ENCODE measurements at places on chromosomes 1 and 21.

- DNase-seq: peak; percentile 43
These were observed 90.7 kb upstream of the VAMP3 start for GRCh38 chr1:7680207-7680954.

GRCh38 chr21:44967082-44968047, 27.5 kb downstream of the SLX9 start:
- no peak for DNase-seq

GRCh38 chr1:198893763-198894444, 255.1 kb downstream of the PTPRC start:
- DNase-seq: no peak

DNA sequence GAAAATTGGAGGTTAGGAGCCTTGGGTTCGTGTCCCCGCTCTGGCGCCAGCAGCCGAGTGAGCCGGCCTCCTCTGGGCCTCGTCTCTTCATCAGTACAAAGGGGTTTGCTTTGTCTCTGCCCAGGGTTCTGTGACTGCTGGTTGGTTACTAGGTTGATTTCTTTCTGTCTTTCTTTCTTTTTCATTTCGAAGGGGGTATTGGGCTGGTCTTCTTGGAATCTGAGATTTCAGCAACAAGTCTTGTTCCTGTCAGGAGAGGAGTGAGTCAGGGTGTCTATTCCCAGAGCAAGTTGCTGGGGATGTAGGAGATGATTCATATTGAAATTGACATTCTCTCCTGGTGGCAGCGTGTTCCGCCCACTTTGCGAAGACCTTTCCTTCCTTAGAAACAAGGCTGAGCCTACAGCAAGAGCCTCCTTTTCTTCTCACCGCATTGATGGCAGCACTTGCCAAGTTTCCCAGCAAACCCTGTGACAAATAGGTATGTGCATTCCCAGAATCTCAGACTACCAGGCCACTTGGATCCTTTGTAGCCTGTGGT, 79.2 kb downstream of the MAN1C1 start:
- DNase-seq: no peak

DNA sequence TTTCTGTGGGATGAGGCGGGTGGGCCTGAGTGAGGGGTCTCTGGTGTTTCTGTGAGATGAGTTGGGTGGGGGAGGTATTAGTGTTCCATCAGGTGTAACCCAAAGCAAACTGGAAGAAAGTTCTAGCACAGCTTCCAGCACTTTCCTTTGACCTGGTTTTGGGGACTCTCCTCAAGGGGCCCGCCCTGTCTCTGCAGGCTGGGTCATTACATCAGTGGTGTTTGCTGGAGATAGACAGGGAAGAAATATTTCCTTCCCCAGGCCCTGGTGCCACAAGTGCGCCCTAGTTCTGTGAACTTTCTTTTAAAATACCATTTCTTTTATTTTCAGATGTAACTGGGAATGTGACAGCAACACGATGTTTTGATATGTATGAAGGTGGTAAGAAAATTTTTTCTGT, 16.5 kb upstream of the MX2 start:
- no peak for DNase-seq
